ENCODE measurements at places on chromosomes 6 and 20. TPM values are rescaled to one million over a fixed set of nuclear protein-coding genes. Genes with fewer than 3 reads are reported as not detected.

Gene NOX3
- total RNA-seq, result not detected

Gene TRIM10
- total RNA-seq, result not detected

Gene MDFI
- not detected for total RNA-seq

Gene OARD1
- 8.8 TPM for total RNA-seq

Gene HTR1B
- total RNA-seq, result 0.15 TPM

Gene SCAF8
- 37.2 TPM for total RNA-seq

Gene BTN1A1
- total RNA-seq, result not detected

Gene IL17F
- total RNA-seq, result not detected

Gene RBPJL
- total RNA-seq, result not detected

Gene TMX4
- total RNA-seq, result 25.6 TPM

Gene BHLHE23
- total RNA-seq, result not detected

Gene SGK2
- not detected for total RNA-seq

Gene ABCF1
- 58.2 TPM for total RNA-seq

Gene COL20A1
- total RNA-seq, result under 0.01 TPM

Gene PPIL6
- total RNA-seq, result 2.2 TPM

Gene MRPL2
- 12.2 TPM for total RNA-seq

Gene FILIP1
- 0.29 TPM for total RNA-seq

Gene DIDO1
- total RNA-seq, result 47.1 TPM

Gene ROS1
- total RNA-seq, result not detected

Gene WFDC10B
- total RNA-seq, result not detected

Gene CST4
- total RNA-seq, result not detected

Gene MYT1
- under 0.01 TPM for total RNA-seq

Gene SLC24A3
- not detected for total RNA-seq

Gene FAM83C
- total RNA-seq, result not detected

Gene ZC2HC1B
- total RNA-seq, result not detected

Gene THEMIS
- total RNA-seq, result not detected

Gene FAM110A
- total RNA-seq, result 3.9 TPM

Gene TGM3
- total RNA-seq, result under 0.01 TPM

Gene RAD21L1
- total RNA-seq, result not detected

Gene EPB41L1
- total RNA-seq, result 28.9 TPM

Gene ADTRP
- total RNA-seq, result 2.3 TPM

Gene ANKRD66
- total RNA-seq, result not detected

Gene SOX4
- total RNA-seq, result 42.0 TPM

Gene HTR1E
- total RNA-seq, result not detected

Gene LHFPL5
- total RNA-seq, result not detected

Gene CNKSR3
- total RNA-seq, result 10.8 TPM

Gene OR2B6
- not detected for total RNA-seq

Gene RBBP8NL
- total RNA-seq, result not detected

Gene PI3
- total RNA-seq, result not detected

Gene SH3BGRL2
- total RNA-seq, result 3.1 TPM

Gene C20orf144
- 0.44 TPM for total RNA-seq

Gene IL17A
- not detected for total RNA-seq

Gene CGAS
- total RNA-seq, result 6.5 TPM

Gene DOK5
- 27.5 TPM for total RNA-seq

Gene VGLL2
- not detected for total RNA-seq

Gene MUCL3
- not detected for total RNA-seq

Gene MOXD1
- total RNA-seq, result 118 TPM

Gene SYCP2L
- not detected for total RNA-seq

Gene SSTR4
- not detected for total RNA-seq

Gene UST
- total RNA-seq, result 18.2 TPM
